Cardiac atrium fibroblast (primary cell): ENCODE measurements at places on chromosomes 3 and 15. TPM values are rescaled to one million over a fixed set of nuclear protein-coding genes. Genes with fewer than 3 reads are reported as not detected.

COX5A gene
- 105 and 109 TPM in 2 replicates for total RNA-seq

CHCHD4 gene
- 11.2 and 16.5 TPM in 2 replicates for total RNA-seq

CLRN1 gene
- total RNA-seq, result not detected in 2 replicates

IQGAP1 gene
- total RNA-seq, result 104 and 122 TPM in 2 replicates

PEX11A gene
- total RNA-seq, result 3.2 and 4.2 TPM in 2 replicates

EXD1 gene
- total RNA-seq, result not detected in 2 replicates

ICE2 gene
- 7.8 and 11.7 TPM in 2 replicates for total RNA-seq

IL5RA gene
- not detected in 2 replicates for total RNA-seq

PLA1A gene
- not detected in 2 replicates for total RNA-seq

ZNF660 gene
- total RNA-seq, result 0.32 and 0.90 TPM in 2 replicates

PAQR9 gene
- not detected in 2 replicates for total RNA-seq

GOLGA6L1 gene
- total RNA-seq, result not detected in 2 replicates

GATA2 gene
- 7.3 and 8.1 TPM in 2 replicates for total RNA-seq

LRRC34 gene
- 1.6 and 10.5 TPM in 2 replicates for total RNA-seq

ADAMTSL3 gene
- 3.9 and 7.2 TPM in 2 replicates for total RNA-seq

ACTC1 gene
- total RNA-seq, result not detected in 2 replicates

PLAAT1 gene
- total RNA-seq, result not detected in 2 replicates

PXK gene
- 21.9 and 25.6 TPM in 2 replicates for total RNA-seq

SOX14 gene
- total RNA-seq, result not detected in 2 replicates

GADL1 gene
- total RNA-seq, result not detected in 2 replicates

SAXO2 gene
- not detected in 2 replicates for total RNA-seq

LNP1 gene
- 1.5 and 2.9 TPM in 2 replicates for total RNA-seq

FOXB1 gene
- total RNA-seq, result not detected in 2 replicates

NMNAT3 gene
- total RNA-seq, result 0.49 TPM in 1 of 2 replicates, not detected in the other

SCAMP5 gene
- total RNA-seq, result 2.1 and 4.7 TPM in 2 replicates

PTX3 gene
- total RNA-seq, result 3,721 and 3,941 TPM in 2 replicates

IMPG2 gene
- under 0.01 TPM in 1 of 2 replicates, not detected in the other for total RNA-seq

CCDC13 gene
- 0.72 TPM in 1 of 2 replicates, not detected in the other for total RNA-seq

RLBP1 gene
- total RNA-seq, result not detected in 2 replicates

IL17RE gene
- 0.54 TPM in 1 of 2 replicates, not detected in the other for total RNA-seq

TMEM45A gene
- 174 and 277 TPM in 2 replicates for total RNA-seq

EBLN2 gene
- 0.36 and 2.1 TPM in 2 replicates for total RNA-seq
